ENCODE measurements at places on chromosomes 16 and 17.

GRCh38 chr17:82826211-82826610, 13.6 kb downstream of the ZNF750 start:
- DNase-seq: no peak

- peak; percentile 48 for DNase-seq
Observed at GRCh38 chr16:81752225-81752875, 26.7 kb upstream of the PLCG2 start.

DNA sequence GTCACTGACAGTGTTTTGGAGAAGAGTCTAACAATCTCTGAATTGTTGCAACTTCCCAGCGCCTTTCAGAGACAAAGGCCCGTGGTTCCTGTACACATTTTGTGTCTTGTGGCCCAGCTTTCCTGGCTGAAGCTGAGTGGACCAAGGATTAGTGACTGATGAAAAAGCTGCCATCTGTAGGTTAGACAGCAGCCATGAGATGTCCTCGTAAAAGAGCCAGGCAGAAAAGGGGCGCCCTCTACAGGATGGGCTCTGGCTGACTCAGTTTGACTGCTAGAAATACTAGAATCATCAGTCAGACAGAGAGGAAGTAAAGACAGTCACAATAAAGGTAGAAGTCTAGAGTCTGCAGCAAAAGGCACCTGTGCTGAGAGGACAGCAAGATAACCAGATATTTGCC, 26.5 kb upstream of the NF1 start:
- DNase-seq: peak; percentile 55

GRCh38 chr17:73909186-73909585, 264.9 kb upstream of the SDK2 start:
- DNase-seq: no peak

- DNase-seq: no peak
Observed at GRCh38 chr17:13865650-13866049, 203.7 kb upstream of the COX10 start.

DNA sequence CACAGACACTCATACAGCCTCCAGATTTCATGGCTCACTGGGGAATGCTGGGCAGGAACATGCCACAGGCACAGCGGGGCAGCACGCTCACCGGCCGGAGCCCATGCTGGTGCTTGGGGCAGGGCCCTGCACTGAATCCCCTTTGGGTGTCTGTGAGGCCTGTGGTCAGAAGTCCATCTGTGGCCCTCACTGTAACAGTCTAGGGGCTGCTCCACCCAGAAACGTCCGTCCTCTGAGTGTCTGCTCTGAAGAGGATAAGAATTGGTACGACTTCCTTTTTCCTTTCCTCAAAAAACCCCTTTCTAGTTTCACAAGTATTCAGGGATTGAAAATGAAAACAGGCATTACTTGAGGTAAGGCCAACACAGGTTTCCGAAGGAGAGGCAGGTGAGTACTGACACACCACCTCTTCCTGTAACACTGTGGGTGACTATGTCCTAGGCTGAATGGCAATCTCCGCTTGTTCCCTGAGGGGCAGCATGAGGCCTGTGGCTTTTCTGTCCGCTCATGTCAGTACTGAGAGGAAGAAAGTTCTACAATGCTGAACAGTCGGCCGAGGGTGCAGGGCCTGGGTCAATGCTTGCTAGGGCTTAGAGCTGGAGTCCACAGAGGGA, 42.5 kb downstream of the TMEM11 start:
- DNase-seq: no peak

Measured in EH (cell line).